ENCODE measurements at places on chromosomes 16 and 17. TPM values are rescaled to one million over a fixed set of nuclear protein-coding genes. Genes with fewer than 3 reads are reported as not detected.

DNA sequence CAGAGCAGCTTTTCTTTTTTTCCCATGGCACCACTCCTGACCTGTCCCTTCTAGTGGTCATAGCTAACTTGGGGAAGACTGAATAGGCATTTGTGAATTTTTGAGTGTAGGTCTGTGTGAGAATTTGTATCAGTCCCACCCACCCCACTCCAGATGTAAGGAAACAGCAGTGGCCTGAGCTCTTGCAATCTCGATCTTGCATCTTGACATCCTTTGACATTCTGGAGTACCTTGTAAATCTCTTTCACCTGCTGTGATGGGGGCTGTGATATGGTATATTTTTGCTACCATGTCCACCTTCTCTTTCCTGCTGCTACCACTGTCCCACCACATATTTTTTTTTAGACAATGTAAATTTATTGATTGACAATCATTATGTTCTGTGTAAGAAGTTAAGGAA, 289.3 kb downstream of the MAP2K6 start:
- no peak for DNase-seq

DNA sequence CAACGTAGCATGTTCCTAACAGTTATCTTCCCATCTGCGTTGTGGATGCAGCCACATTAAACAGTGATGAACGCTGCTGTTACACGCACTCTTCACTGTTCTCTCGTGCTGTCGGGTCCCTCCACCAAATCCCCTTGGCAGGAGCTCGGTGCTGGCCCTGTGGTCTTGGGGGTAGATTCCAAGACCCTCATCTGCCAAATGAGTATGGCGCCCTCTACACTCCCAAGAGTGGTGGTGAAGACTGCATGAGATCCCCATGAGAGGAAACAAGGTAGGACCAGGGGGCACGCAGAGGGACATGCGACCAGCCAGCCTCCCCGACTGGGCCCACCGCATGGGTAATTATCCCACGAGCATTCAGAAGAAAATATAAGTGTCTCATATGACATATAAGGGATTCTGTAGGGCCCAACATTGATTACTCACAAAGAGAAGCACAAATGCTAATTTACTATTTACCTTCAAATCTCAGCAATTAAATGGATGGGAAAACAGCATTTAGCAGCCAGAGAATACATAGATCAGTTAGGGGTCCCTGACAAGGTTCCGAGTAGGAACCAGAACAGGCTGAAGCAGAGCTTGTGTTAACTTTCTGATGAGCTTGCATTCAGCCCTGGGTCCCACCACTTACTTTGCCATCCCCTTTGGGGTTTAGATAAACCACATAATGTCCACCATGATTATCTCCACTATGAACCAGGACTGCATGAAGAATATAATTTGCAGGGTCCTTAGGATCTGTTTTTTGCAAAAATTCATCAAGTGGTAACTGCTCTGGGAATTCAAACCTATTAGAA, 23.8 kb downstream of the LITAFD start:
- DNase-seq: no peak

IGF2BP1 gene
- 517 TPM for total RNA-seq

DNA sequence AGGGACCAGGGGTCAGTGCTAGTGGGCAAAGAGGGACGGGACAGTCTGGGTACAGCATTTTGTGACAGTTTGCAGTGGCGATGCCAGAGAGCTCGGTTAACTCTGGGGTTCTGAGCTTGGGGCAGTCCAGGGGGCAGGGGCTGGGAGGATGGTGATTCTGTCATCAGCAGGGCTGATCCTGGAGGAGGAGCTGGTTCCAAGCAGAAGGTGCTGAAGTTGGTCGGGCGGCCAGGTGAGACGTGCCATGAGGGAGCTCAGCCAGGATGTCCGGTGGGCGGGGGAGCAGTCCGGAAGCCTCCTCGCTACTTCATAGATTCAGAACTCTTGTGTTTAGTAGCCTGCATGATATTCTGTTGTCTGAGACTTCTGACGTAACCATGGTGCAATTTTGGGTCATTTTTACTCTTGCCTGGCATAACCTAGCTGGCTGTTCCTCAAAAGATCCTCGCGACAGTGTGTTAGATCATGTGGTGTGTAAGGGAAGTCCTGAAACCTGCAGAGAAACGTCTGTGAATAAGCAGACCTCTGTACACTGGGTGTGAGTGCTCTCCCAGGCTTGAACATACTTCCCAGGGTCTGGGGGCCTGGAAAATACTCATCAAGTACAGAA, 122.0 kb downstream of the CLEC16A start:
- no peak for DNase-seq

- no peak for DNase-seq
These were observed 208.0 kb upstream of the C17orf78 start for GRCh38 chr17:37167756-37168155.

GRCh38 chr17:56610321-56610720, 16.8 kb downstream of the NOG start:
- no peak for DNase-seq

RHBDF1 gene
- 5.8 TPM for total RNA-seq

IRX3 gene
- total RNA-seq: 22.9 TPM

DNA sequence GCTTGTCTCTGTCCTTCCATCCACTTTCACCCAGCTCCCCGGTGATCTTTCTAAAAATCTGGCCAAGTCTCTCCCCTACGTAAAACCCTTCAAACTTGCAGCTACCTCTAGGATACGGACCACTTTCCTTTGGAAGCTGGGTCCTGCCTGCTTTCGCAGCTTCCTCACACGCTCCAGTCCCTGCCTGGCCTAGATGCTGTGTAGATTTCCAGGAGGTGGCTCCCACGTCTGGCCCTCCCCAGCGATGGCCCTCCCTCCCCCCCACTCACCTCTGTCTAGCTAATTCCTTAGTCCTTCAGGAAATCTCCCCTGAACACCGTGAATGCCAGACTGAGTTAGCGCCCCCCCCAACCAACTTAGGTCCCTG, 579 bp upstream of the LRRC59 start:
- no peak for DNase-seq

- peak; percentile 44 for DNase-seq
These were observed 39.9 kb downstream of the MSI2 start for GRCh38 chr17:57296231-57296630.

HSF4 gene
- total RNA-seq: 13.9 TPM

DNA sequence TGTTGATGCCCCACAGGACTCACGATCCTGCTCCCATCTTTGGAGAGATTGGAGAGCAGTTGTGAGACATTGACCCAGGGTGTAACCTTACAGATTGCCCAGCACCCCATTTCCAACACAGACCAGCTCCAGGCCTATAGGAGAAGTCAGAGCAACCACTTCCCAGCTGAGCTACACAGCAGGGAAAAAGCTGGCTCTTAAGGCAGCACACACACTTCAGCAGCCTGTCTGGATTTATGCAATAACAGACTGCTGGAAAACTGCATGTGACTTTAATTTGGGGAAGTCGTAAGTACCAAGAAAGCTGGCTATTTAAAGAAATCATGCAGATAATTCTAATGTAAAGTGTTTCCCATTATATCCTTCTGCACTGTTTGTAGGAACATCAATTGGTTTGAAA, 30.8 kb downstream of the NOG start:
- DNase-seq: no peak

Measured in A673 (cell line).